IPS-NIHi11 (cell line): ENCODE measurements at places on chromosomes 11 and 22.

DNA sequence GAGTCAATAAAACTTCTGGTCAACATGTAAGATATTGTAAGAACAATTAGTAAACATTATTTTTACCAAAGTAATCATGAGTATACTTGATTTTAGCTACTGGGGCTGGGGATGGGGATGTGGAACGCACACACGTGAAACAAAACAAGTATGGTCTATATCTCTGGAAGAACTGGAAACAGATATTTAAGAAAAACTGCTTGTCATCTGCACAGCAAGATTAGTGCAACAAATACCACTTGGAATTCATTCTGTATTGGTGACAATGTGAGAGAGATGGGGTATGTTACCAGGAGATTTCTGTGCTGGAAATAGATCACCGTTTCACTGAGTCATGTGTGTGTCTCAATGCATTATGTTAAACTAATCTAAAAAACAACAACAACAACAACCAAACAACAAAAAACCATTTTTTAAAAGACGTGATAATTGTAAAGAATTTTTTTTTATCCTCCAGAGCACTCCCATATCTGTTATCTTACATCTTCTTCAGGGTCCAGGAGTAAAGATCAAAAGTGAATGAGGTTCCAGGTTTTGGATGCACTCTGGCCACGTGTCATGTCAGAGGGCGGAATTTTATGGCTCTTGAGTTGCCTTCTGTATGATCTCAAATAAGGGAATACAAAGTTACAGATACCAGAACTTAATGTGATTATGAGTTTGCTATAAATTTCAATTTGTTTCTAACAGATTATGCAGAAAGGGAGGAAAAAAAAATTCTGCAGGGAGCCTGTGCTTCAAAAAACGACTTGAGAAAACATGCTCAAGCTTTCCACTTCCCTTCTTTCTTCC lies 153.0 kb downstream of the BBOX1 start:
- no peak for DNase-seq

- DNase-seq, result no peak
Observed at GRCh38 chr11:87942786-87943185, 232.5 kb downstream of the RAB38 start.

- no peak for DNase-seq
Observed at GRCh38 chr22:29979777-29980321, 96.9 kb downstream of the MTMR3 start.

DNA sequence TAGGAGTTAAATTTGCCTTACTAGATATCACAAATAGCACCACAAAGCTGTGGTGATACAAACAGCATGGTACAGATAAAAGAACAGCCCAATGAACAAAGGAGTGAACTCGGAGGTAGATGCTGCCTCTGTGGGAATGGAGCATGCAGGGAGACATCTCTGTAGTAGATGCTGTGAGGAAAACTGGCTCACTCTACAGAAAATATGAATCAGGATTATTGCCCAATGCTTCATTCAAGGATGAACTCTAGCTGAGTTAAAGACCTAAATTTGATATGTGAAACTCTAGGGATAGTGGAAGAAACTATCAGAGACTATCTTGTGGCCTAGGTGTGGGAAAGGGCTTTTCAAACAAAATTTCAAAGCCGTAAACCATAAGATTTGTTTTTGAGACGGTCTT lies 15.3 kb upstream of the CAPN5 start:
- no peak for DNase-seq

DNA sequence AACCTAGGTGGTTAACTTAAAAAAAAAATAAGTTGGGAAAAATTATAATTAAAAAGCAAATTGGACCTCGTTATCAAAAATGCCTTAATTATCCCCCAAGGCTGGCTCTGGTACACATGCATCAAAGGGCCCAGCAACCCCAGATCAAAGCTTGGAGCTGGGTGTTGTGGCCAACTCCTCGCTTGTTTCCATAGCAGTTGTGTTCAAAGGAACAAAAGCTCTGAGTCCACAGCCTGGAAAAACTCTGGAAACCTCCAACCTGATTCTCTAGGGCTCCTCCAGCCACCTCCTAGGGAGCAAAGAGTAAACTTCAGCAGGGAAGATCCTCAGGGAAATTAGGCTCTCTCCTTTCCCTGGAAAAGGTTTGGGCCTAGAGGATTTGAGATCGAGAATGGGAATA lies 149.4 kb downstream of the NXPE2 start:
- DNase-seq, result no peak

DNA sequence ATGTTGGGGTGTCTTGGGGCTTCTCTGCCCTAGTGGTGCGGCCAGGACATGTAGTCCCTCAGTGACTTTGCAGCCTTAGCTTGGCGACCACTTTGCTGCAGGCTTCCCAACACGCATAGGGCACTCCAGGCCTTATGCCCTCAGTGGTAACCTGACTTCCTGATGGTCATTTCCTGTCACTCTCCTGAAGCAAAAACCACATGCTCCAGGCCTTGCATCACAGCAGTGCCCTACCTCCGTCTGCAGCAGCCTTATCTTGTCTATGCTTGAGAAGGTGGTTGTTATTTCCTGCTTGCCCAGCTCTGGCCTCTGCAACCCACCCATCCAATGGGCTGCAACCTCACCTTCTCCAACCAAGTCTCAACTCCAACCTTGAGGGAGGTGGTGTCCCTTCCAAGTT lies 33.4 kb upstream of the PISD start:
- no peak for DNase-seq

GRCh38 chr22:48835857-48836672 lies 991.6 kb downstream of the BRD1 start:
- DNase-seq, result no peak
